ENCODE measurements at places on chromosomes 1 and 21.

- H3K4me3 ChIP-seq, result no peak overlapping the region
- no peak for DNase-seq
- H3K27me3 ChIP-seq, result no peaks in the 10 kb centered on the region
- no peak overlapping the region for H3K27ac ChIP-seq
- H3K36me3 ChIP-seq, result no peaks in the 10 kb centered on the region
Observed at GRCh38 chr1:199859491-199859933, 168.0 kb upstream of the NR5A2 start.

DNA sequence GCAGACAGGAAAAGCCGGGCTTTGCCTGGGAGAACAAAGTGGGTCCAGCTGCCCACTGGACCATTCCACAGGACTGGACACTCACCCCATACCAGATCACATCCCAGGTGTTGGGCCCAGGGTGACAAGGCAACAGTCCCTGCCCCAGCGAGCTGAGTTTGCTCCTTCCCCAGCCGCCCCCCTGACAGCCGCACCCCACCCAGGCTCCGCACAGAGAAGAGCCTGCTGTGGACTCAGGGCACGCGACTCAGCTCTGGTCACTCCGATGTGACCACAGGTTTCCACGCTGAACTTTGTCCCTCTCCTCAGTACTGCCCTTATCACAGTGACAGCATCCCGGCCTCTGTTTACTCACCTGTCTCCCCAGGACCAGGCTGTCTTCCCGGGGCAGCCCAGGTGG is 1.2 kb downstream of the BMP8B start:
- H3K36me3 ChIP-seq, result no peaks in the 10 kb centered on the region
- H3K27me3 ChIP-seq, result peaks cover 61% of the 10 kb centered on the region
- peak overlapping the region; percentile 35 for H3K4me3 ChIP-seq
- H3K27ac ChIP-seq, result no peak overlapping the region
- no peak for DNase-seq

- H3K4me1 ChIP-seq, result peaks cover 11% of the 10 kb centered on the region
- no peaks in the 10 kb centered on the region for H3K27me3 ChIP-seq
- peaks cover 1% of the 10 kb centered on the region for H3K36me3 ChIP-seq
- DNase-seq, result no peak
- no peak overlapping the region for H3K27ac ChIP-seq
Observed at GRCh38 chr1:230504310-230504709, 78.2 kb upstream of the PGBD5 start.

- peaks cover 1% of the 10 kb centered on the region for H3K4me1 ChIP-seq
- H3K27me3 ChIP-seq, result peaks cover 6% of the 10 kb centered on the region
- no peak overlapping the region for H3K4me3 ChIP-seq
Observed at GRCh38 chr21:44994047-44994694, 54.3 kb downstream of the SLX9 start.

GRCh38 chr1:149906570-149907075 is 7.3 kb downstream of the BOLA1 start:
- no peak overlapping the region for H3K27ac ChIP-seq
- H3K4me1 ChIP-seq, result no peaks in the 10 kb centered on the region
- H3K27me3 ChIP-seq, result no peaks in the 10 kb centered on the region
- no peak for DNase-seq

- no peaks in the 10 kb centered on the region for H3K36me3 ChIP-seq
- H3K27ac ChIP-seq, result peak overlapping the region; percentile 3
- H3K4me3 ChIP-seq, result no peak overlapping the region
- no peaks in the 10 kb centered on the region for H3K4me1 ChIP-seq
- H3K27me3 ChIP-seq, result peaks cover 13% of the 10 kb centered on the region
Observed at GRCh38 chr1:175354080-175354479, 161.5 kb upstream of the KIAA0040 start.

- no peaks in the 10 kb centered on the region for H3K27me3 ChIP-seq
- H3K4me1 ChIP-seq, result peaks cover 19% of the 10 kb centered on the region
- no peaks in the 10 kb centered on the region for H3K36me3 ChIP-seq
- H3K27ac ChIP-seq, result no peak overlapping the region
Observed at GRCh38 chr1:153572569-153573015, 6.9 kb upstream of the S100A2 start.

DNA sequence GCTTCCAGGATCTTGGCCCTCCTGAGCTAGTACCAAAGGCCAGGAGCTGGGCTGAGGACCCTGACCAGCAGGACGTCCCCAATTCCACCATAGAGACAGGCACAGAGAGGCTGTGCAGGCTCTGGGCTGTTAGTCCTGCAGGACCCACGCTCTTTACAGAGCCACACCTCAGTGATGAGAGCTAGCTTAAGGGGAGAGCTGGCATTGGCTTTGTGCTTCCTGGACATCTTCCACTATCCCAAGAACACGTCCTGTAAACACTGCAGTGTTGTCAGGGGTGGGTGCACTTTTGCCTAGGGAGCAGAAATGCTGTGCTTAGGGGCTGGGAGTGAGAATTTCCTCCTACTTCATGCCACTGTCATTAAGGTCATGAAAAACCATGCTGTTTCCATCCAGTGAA is 91.7 kb upstream of the EDN2 start:
- no peak overlapping the region for H3K4me3 ChIP-seq
- DNase-seq, result no peak
- no peaks in the 10 kb centered on the region for H3K36me3 ChIP-seq

- no peak overlapping the region for H3K4me3 ChIP-seq
- H3K4me1 ChIP-seq, result no peaks in the 10 kb centered on the region
- no peaks in the 10 kb centered on the region for H3K36me3 ChIP-seq
- DNase-seq, result no peak
- no peak overlapping the region for H3K27ac ChIP-seq
- H3K27me3 ChIP-seq, result peaks cover 13% of the 10 kb centered on the region
Observed at GRCh38 chr21:35489389-35489980, 440.4 kb upstream of the RUNX1 start.

DNA sequence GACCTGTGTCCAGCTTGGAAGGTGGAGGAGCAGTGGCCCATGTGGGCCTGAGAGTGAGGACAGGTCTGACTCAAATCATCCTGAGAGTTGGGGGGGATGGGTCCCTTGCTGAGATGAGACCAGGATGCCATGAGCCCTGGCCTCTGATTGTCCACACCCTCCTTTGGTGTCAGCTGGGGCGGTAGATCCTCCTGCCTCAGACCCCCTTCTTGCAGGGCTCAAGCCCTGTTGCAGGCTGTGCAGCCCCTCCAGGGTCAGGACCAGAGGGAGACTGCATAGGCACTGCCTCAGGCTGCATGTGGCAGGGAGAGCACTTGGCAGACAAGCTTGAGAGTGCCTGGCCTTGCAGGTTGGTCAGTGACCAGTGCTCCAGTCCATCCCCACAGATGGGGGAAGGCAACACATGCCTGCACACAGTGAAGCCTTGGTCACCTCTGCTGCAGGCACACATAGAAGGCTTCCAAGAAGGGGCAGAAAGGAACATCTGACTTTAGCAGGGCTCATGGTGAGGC is 82.2 kb upstream of the ACTRT2 start:
- no peak for DNase-seq
- peaks cover 2% of the 10 kb centered on the region for H3K36me3 ChIP-seq
- no peaks in the 10 kb centered on the region for H3K4me1 ChIP-seq
- H3K4me3 ChIP-seq, result no peak overlapping the region

- no peaks in the 10 kb centered on the region for H3K36me3 ChIP-seq
- no peaks in the 10 kb centered on the region for H3K27me3 ChIP-seq
- DNase-seq, result no peak
- no peaks in the 10 kb centered on the region for H3K4me1 ChIP-seq
- H3K4me3 ChIP-seq, result no peak overlapping the region
- no peak overlapping the region for H3K27ac ChIP-seq
Observed at GRCh38 chr1:219460896-219461815, 151.7 kb downstream of the ZC3H11B start.

- no peaks in the 10 kb centered on the region for H3K27me3 ChIP-seq
- no peak overlapping the region for H3K27ac ChIP-seq
- no peaks in the 10 kb centered on the region for H3K36me3 ChIP-seq
- no peak overlapping the region for H3K4me3 ChIP-seq
Observed at GRCh38 chr1:232553809-232554208, 76.1 kb downstream of the SIPA1L2 start.

DNA sequence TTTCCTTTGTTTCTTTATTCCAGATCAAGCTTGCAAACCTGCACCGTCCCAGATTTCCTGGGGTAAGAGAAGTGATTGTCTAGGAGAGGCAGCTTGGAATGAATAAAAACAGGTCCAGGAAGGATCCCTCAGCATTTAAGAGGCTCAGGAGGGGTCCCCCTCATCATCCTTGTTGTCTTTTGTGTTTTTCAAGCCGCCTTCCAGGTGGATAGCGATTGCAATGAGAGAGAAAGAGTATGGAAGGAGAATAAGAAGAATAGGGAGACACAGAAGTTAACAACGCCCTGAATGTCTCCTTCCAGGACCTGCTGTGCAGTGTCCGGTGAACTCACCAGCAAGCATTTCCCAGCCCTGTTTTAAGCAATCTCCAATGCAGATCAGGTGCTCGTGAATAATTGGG is 8.5 kb downstream of the ERG start:
- H3K27ac ChIP-seq, result peak overlapping the region; percentile 2
- no peak for DNase-seq
- H3K4me1 ChIP-seq, result peaks cover 25% of the 10 kb centered on the region
- no peaks in the 10 kb centered on the region for H3K27me3 ChIP-seq
- no peak overlapping the region for H3K4me3 ChIP-seq

- H3K4me1 ChIP-seq, result peaks cover 16% of the 10 kb centered on the region
- no peaks in the 10 kb centered on the region for H3K27me3 ChIP-seq
- no peaks in the 10 kb centered on the region for H3K36me3 ChIP-seq
- H3K27ac ChIP-seq, result peak overlapping the region; percentile 93
Observed at GRCh38 chr1:183473217-183473536, 878 bp downstream of the SMG7 start.

- no peak overlapping the region for H3K4me3 ChIP-seq
- no peak for DNase-seq
- H3K27ac ChIP-seq, result no peak overlapping the region
- H3K36me3 ChIP-seq, result no peaks in the 10 kb centered on the region
Observed at GRCh38 chr1:76830373-76830772, 36.9 kb upstream of the ST6GALNAC5 start.

GRCh38 chr1:159077120-159077961 is 775 bp upstream of the AIM2 start:
- no peak overlapping the region for H3K4me3 ChIP-seq
- DNase-seq, result no peak
- no peaks in the 10 kb centered on the region for H3K27me3 ChIP-seq

GRCh38 chr1:94092210-94092613 is 28.7 kb downstream of the ABCA4 start:
- H3K27me3 ChIP-seq, result peaks cover 14% of the 10 kb centered on the region
- DNase-seq, result no peak
- no peak overlapping the region for H3K27ac ChIP-seq
- no peaks in the 10 kb centered on the region for H3K36me3 ChIP-seq
- peaks cover 17% of the 10 kb centered on the region for H3K4me1 ChIP-seq
- H3K4me3 ChIP-seq, result no peak overlapping the region

GRCh38 chr1:182301467-182302198 is 90.0 kb downstream of the GLUL start:
- DNase-seq, result no peak
- peaks cover 38% of the 10 kb centered on the region for H3K4me1 ChIP-seq
- H3K27ac ChIP-seq, result peak overlapping the region; percentile 94
- H3K4me3 ChIP-seq, result no peak overlapping the region
- H3K27me3 ChIP-seq, result no peaks in the 10 kb centered on the region
- H3K36me3 ChIP-seq, result no peaks in the 10 kb centered on the region

GRCh38 chr1:143691400-143691891 is 280.3 kb downstream of the FAM72C start:
- peaks cover 2% of the 10 kb centered on the region for H3K27me3 ChIP-seq
- H3K4me1 ChIP-seq, result no peaks in the 10 kb centered on the region
- no peak overlapping the region for H3K27ac ChIP-seq
- no peak for DNase-seq
- no peak overlapping the region for H3K4me3 ChIP-seq

- peak overlapping the region; percentile 38 for H3K4me3 ChIP-seq
- peaks cover 29% of the 10 kb centered on the region for H3K36me3 ChIP-seq
- peak overlapping the region; percentile 69 for H3K27ac ChIP-seq
- H3K4me1 ChIP-seq, result peaks cover 20% of the 10 kb centered on the region
Observed at GRCh38 chr1:161164901-161165610, 1.2 kb upstream of the PPOX start.

- H3K4me1 ChIP-seq, result peaks cover 19% of the 10 kb centered on the region
- H3K27ac ChIP-seq, result peak overlapping the region; percentile 50
- no peak for DNase-seq
- no peaks in the 10 kb centered on the region for H3K36me3 ChIP-seq
- no peaks in the 10 kb centered on the region for H3K27me3 ChIP-seq
- H3K4me3 ChIP-seq, result peak overlapping the region; percentile 39
Observed at GRCh38 chr21:35206141-35207125, 157.3 kb upstream of the RUNX1 start.

GRCh38 chr1:168161459-168161858 is 17.3 kb upstream of the TIPRL start:
- H3K27me3 ChIP-seq, result no peaks in the 10 kb centered on the region
- no peak for DNase-seq
- no peaks in the 10 kb centered on the region for H3K4me1 ChIP-seq
- H3K36me3 ChIP-seq, result peaks cover 4% of the 10 kb centered on the region
- no peak overlapping the region for H3K4me3 ChIP-seq

DNA sequence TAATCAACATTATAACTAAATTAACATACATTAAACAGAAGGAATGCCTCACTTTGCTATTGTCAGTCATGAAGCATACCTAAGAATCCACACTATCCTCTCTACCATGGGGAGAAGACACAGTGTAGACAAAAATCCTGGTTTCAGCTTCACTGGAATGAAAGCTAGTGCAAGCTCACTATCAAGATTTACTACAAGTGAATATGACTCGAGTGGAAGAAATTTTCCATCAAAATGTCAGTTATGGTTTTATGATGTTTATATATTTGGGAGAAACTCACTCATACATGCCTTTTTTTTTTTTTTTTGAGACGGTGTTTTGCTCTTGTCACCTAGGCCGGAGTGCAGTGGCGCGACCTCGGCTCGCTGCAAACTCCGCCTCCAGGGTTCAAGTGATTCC is 424.3 kb downstream of the KCNT2 start:
- no peak overlapping the region for H3K4me3 ChIP-seq
- H3K27me3 ChIP-seq, result no peaks in the 10 kb centered on the region
- DNase-seq, result no peak
- H3K4me1 ChIP-seq, result peaks cover 3% of the 10 kb centered on the region

All from progenitor cell of endocrine pancreas (in vitro differentiated cells).